ENCODE measurements at places on chromosomes 11 and 22.

DNA sequence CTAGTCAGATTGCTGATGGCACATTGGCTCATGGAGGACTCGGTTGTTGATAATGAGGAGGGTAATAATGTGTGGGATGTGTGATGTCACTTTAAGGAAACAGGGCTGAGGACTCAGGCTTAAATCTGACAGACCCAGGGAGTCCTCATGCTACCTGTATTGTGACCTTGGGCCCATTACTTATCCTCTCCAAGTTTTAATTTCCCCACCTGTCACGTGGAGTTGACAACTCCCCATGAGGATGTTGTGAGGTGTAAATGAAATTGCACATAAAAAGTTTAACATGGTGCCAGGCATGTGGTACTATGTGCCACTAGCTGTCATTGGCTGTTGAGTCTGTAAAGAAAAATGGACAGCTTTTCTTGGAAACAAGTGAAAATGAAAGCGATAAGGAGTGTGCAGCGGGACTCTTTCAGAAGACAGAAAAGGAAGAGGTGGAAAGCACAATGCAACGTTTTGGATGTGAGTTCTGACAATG is 15.3 kb downstream of the IL10RA start:
- no peak for DNase-seq

GRCh38 chr11:44592125-44592940 is 26.9 kb downstream of the CD82 start:
- DNase-seq: no peak

GRCh38 chr22:26670459-26670858 is 13.1 kb downstream of the MIAT start:
- no peak for DNase-seq

- no peak for DNase-seq
Measured at GRCh38 chr11:115884800-115885534, 380.8 kb upstream of the CADM1 start.

GRCh38 chr11:111422494-111423249 is 43.6 kb upstream of the POU2AF1 start:
- DNase-seq: peak; percentile 49

DNA sequence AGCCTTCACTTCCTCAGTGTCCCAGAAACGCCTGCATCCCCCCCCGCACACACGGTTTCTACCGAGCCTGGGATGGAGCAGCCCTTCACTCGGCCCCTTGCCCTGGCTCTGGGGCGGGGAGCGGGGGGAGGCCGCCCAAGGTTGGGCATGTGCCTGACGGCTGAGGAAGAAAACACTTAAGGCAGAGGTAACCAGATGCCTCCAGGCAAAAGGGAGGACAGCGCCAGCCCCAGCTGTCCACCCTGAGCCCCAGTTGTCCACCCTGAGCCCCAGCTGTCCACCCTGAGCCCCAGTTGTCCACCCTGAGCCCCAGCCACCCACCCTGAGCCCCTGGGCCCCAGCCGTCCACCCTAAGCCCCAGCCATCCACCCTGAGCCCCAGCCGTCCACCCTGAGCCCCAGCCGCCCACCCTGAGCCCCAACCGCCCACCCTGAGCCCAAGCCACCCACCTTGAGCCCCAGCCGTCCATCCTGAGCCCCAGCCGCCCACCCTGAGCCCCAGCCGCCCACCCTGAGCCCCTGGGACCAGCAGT is 3.8 kb upstream of the TTLL8 start:
- DNase-seq: no peak

DNA sequence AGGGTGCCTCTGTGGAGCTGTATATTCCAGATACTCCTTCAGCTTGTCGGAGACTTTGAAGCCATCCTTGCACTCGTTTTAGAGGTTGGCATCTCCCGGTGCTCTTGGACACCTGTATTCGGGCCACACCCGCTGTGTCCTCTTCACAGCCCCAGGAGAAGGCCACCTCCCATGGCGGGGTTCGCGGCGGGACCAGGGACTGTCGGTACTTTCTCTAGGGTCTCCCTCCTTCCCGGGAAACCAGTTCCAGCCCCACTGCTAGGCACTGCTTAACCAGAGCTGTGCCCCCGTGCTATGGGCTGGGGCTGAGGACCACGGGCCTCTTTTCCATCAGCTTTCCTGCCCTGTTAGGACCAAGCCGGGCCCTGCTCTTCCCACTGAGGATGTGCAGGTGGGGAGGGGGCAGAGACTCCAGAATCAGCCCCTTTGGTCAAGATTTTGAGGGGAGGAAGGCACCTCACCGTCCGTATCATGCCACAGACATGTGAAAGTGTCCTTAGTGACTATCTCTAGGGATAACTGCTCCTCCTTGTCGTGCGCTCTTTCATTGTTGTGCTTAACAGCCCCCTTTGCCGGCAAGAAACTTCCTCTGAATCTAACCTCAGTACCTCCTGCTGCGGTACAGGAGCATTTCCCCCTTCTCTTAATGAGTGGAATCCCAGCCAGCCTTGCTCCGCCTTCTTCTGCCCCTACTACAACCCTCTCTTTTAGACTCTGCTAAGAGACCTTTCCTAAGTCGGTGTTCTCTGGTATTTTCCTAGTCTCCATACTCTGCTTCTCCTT is 1.2 kb upstream of the B3GAT1 start:
- DNase-seq: no peak

GRCh38 chr22:29848111-29848510 is 10.0 kb upstream of the ASCC2 start:
- no peak for DNase-seq

GRCh38 chr22:23245799-23246136 is 65.5 kb downstream of the BCR start:
- DNase-seq: no peak

GRCh38 chr22:22849640-22850610 is 37.7 kb upstream of the IGLL5 start:
- no peak for DNase-seq

- DNase-seq: peak; percentile 41
Measured at GRCh38 chr22:50268655-50269113, 1.5 kb downstream of the MAPK11 start.

DNA sequence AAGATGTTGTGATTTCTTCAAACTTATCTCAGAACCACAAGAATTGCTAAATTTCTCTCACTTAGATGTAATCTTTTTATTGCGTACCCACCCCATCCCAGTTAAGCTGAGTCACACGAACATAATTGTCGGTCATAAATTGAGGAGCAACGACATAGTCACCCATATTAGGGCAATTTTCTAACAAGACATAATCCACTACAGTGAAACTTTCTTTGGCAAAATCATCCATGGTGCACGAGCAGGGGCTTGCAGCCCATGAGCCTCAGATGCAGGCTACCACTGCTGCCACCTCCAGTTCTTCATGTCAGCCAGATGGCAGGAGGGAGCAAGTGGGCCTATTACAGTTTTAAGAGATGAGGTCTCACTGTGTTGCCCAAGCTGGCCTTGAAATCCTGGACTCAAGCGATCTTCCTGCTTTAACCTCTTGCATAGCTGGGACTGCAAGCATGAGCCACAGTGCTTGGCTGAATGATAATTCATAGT is 70.3 kb upstream of the GRK2 start:
- no peak for DNase-seq

DNA sequence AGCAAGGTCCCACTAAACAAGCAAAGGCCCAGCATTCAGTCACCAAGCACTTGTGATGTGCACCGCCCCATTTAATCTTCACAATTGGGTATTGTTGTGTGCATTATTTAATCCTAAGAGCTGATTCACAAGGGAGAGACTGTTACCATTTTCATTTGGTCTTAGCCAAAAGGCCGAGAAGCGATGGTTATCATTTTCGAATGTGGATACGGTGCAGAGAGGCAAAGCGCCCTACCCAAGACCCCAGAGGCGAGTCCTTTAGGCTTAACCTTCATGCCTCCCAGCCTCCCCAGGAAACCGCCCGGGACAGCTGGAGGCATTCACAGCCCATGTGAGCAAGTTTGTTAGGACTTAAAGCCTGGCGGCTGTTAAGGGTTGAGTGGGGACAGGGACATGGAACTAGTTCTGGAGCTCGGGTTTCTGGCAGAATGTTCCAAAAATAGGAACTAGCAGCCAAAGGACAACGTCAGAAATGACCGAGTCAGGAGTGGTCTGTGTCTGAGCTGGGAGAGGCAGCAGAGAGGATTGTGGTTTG is 13.0 kb upstream of the UPK3A start:
- DNase-seq: no peak

- DNase-seq: no peak
Measured at GRCh38 chr11:72774499-72774898, 19.3 kb downstream of the STARD10 start.

All from NCI-H2029 (cell line).